ENCODE measurements at places on chromosomes 6 and 20. TPM values are rescaled to one million over a fixed set of nuclear protein-coding genes. Genes with fewer than 3 reads are reported as not detected.

The MYO6 gene
- 14.7 TPM for total RNA-seq

DNA sequence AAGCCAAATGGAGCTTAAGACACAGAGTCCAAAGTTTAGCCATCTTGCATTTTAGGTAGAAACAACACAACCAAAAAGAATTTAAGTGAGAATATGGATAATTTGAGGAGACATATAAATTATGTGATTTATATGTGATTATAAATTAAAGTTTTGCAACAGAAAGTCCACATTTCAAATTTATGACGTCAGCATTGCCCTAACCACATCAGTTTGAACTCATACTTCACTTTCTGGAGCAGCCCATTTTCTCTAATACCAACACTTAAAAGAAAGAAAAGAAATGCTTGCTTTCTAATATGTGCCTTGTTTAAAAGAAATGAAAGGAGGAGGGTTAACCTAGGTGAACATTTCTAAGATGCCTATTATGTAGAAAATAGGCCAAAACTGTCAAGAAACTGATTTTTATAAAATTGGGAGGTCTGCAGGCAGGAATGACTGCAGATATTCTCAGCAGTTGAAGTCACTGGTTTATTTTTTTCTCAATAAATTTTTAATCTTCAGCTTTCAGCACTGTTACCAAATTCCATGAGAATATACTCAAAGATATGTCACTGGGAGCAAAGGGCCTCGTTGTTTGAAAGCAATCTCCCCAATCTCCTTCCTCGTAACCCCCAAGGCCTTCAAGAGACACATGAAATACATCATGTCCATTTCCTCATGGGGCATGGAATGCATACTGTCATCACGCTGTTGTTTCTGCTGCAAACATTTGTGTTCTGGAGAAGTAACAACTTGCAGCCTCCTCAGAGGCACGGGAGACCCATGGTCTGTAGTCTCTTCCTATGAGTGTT, 137.8 kb downstream of the SOD2 start:
- DNase-seq: no peak

DNA sequence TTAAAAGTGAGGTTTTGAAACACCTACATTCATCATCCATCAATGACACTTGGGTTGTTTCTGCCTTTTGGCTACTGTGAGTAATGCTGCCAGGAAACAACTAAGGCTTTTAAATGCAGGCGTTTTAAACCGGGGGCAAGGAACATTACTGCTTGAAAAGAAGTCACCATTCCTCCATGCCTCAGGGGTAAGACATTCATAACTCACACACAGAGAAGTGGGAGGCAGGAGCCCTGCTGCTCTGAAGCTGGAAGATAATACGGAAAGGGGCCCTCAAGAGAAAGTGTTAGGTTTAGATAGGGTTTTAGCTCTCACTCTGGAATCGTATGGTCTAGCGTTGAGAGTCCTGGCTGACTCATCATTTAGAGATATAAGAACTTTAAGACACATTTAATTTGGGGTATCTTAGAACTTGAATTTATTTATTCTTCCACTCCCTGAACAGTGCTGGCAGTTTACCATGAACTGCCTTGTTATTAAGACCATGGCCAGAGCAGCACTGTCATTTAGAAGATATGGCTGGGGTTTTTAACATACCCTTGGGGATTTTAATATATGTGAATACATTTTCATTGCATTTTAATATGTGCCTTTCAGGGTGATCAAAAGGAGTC, 1.8 kb downstream of the TUBB1 start:
- DNase-seq: no peak

DNA sequence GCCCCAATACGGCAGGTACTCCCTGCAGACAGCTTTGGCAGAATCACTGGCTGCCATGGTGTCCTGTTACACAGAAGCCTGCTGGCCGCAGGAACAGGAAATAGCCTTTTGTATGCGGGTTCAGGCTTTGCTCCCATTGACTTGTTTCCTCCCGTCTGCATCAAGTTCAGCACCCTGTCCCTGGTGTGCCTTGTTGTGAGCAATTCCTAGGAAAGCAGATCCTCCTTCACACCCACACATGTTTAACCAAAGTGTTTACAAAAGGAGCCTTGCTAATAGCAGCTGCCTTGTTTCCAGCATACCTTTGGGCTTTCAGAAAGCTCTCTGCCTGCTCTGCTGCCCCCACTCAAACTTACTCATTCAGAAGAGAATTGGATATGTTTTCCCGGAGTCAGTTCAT, 127.2 kb upstream of the SUPT3H start:
- DNase-seq: no peak

GRCh38 chr6:53418288-53418687, 69.5 kb upstream of the ELOVL5 start:
- no peak for DNase-seq
